Left lung (tissue), 14 donors: ENCODE measurements at places on chromosomes 7 and 10. TPM values are rescaled to one million over a fixed set of nuclear protein-coding genes. Genes with fewer than 3 reads are reported as not detected.

Gene HTRA1
- 124 TPM for total RNA-seq

Gene TMEM178B
- 0.16 TPM for total RNA-seq

Gene TMEM213
- total RNA-seq: 0.05 TPM

Gene PNLIP
- total RNA-seq: not detected

Gene GJD4
- total RNA-seq: not detected

Gene EIF3B
- 91.4 TPM for total RNA-seq

GRCh38 chr7:122887198-122887597, 938 bp upstream of the CADPS2 start:
- H3K4me3 ChIP-seq: peak overlapping the region; percentile 71
- peak overlapping the region; percentile 92 for H3K27ac ChIP-seq
- peaks cover 41% of the 10 kb centered on the region for H3K27me3 ChIP-seq
- peak; percentile 80 for DNase-seq
- H3K4me1 ChIP-seq: peaks cover 9% of the 10 kb centered on the region

- H3K27me3 ChIP-seq: no peaks in the 10 kb centered on the region
- peaks cover 89% of the 10 kb centered on the region for H3K4me1 ChIP-seq
- DNase-seq: no peak
- H3K27ac ChIP-seq: peak overlapping the region; percentile 53
Observed at GRCh38 chr10:6091630-6092029, 2.8 kb downstream of the RBM17 start.

GRCh38 chr7:47936323-47936722, 11.9 kb downstream of the PKD1L1 start:
- H3K4me1 ChIP-seq: peaks cover 16% of the 10 kb centered on the region
- no peak for DNase-seq
- H3K27ac ChIP-seq: no peak overlapping the region
- H3K4me3 ChIP-seq: no peak overlapping the region
- no peaks in the 10 kb centered on the region for H3K27me3 ChIP-seq
- H3K36me3 ChIP-seq: no peaks in the 10 kb centered on the region

GRCh38 chr7:41554481-41554880, 148.4 kb downstream of the INHBA start:
- H3K4me3 ChIP-seq: no peak overlapping the region
- no peak overlapping the region for H3K27ac ChIP-seq
- no peak for DNase-seq
- no peaks in the 10 kb centered on the region for H3K4me1 ChIP-seq
- no peaks in the 10 kb centered on the region for H3K36me3 ChIP-seq

DNA sequence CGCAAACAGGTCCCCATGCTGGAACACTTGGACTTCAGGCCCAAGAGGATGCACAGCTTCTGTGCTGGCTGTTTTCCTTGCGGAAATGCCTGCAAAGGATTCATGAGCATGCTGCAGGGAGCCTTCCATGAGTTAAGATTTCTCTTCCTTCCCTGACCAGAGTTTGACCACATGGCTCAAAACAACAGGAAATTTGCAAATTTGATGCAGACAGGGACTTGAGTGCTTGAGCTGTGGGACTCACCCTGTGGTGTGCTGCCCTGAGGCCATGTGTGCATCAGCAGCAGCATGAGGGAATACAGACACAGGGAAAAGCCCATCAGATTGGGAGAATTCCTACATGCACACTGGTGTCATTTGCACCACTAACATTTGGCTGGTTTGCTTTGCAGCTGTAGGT, 195.4 kb downstream of the CDC14C start:
- H3K36me3 ChIP-seq: no peaks in the 10 kb centered on the region
- no peaks in the 10 kb centered on the region for H3K4me1 ChIP-seq
- no peak for DNase-seq
- no peaks in the 10 kb centered on the region for H3K27me3 ChIP-seq
- H3K27ac ChIP-seq: no peak overlapping the region
- no peak overlapping the region for H3K4me3 ChIP-seq

DNA sequence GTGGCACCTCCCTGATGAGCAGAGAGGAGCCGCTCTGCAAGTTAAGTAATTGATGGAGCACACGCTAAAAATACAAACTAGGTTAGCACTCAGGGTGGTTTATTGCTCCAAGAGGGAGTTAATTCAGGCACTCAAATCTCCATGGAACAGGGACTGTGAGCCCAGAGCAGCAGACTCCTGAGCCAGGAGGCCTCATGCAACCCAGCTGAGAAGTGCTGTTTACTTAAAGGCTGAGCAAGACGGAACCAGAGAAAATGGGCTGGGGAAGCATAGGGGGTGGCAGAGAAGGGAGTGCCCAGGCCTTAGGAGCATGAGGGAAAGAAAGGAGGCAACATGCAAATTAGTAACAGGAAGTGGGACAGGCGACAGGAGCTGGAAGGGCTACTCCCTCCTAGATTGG, 174.1 kb downstream of the KCNMA1 start:
- H3K4me3 ChIP-seq: no peak overlapping the region
- H3K36me3 ChIP-seq: no peaks in the 10 kb centered on the region
- H3K4me1 ChIP-seq: no peaks in the 10 kb centered on the region
- H3K27ac ChIP-seq: no peak overlapping the region
- no peak for DNase-seq

- no peak overlapping the region for H3K27ac ChIP-seq
- no peak for DNase-seq
- no peak overlapping the region for H3K4me3 ChIP-seq
- H3K36me3 ChIP-seq: no peaks in the 10 kb centered on the region
- H3K4me1 ChIP-seq: no peaks in the 10 kb centered on the region
Observed at GRCh38 chr7:146053492-146053891, 63.1 kb upstream of the CNTNAP2 start.

GRCh38 chr7:90946730-90947501, 317.3 kb upstream of the FZD1 start:
- no peak overlapping the region for H3K27ac ChIP-seq
- no peak overlapping the region for H3K4me3 ChIP-seq
- no peaks in the 10 kb centered on the region for H3K27me3 ChIP-seq
- H3K4me1 ChIP-seq: no peaks in the 10 kb centered on the region
- no peak for DNase-seq

GRCh38 chr10:36789974-36790373, 335.4 kb upstream of the ANKRD30A start:
- H3K27me3 ChIP-seq: no peaks in the 10 kb centered on the region
- H3K4me3 ChIP-seq: no peak overlapping the region
- DNase-seq: no peak
- no peaks in the 10 kb centered on the region for H3K4me1 ChIP-seq
- no peak overlapping the region for H3K27ac ChIP-seq

GRCh38 chr10:18140957-18141845, 977 bp downstream of the CACNB2 start:
- H3K4me1 ChIP-seq: peaks cover 18% of the 10 kb centered on the region
- DNase-seq: peak; percentile 37
- H3K27me3 ChIP-seq: peaks cover 18% of the 10 kb centered on the region

DNA sequence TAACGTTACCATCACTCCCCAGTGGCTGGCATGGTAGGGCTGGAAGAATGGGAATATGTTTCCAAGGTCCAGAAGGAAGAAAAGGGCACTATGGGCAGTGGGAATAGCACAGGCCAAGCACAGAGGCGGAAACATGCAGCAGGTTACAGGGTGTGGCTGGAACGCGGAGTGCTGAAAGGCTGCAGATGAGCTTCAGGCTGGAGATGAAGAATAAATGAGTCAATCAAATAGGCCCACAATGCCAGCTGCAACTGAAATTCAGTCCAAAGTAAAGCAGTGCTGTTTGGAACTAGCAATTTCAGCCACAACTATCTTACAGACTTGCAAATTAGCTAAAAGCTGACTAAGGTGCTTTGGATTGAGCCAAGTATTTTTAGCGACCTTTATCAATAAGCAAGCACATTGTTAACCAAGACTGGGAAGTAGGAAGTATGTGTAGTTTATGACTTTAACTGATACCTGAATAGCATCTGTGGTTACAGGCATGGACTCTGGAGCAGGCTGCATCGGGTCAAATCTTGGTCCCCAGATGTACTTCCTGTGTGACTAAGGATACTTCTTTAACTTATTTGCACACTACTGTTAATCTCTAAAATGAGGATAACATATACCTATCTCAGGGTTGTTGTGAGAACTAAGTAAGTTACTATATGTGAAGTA, 77.5 kb upstream of the CTTNBP2 start:
- H3K4me1 ChIP-seq: no peaks in the 10 kb centered on the region
- DNase-seq: no peak
- no peaks in the 10 kb centered on the region for H3K36me3 ChIP-seq
- H3K4me3 ChIP-seq: no peak overlapping the region
- no peaks in the 10 kb centered on the region for H3K27me3 ChIP-seq

DNA sequence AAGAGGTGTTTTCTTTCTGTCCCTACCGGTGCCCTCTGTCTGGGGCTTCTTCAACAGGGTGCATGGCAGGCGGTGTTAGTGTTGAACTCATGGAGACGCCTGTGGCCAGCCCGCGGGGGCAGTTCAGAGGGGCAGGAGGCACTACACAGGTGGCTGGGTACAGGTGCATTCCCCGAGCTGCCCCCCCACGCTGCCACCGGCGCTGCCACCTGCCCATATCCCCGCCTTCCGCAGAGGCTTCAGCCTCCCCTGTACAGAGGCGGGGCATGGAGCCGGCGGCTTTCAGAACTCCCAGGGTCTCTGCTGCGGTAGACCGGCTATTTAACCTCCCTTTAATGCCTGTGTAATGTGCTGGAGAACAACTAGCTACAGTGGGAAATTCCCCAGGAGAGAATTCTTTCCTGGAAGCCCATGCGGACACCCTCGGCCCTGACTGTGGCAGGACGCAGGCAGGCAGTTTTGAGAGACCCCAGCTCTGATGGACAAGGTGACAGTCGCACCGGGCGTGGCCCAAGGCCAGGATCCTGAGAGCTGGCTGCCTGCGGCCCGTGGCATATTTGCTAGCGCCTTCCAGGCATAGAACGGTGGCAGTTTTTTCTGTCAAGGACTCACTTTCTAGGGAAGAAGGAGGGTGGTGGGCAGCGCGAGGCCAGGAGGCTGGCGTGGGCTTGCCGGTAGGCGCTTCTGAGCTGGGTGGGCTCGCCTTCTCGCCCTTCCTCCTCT, 53.7 kb upstream of the ZNF32 start:
- no peaks in the 10 kb centered on the region for H3K27me3 ChIP-seq
- no peak overlapping the region for H3K27ac ChIP-seq
- no peaks in the 10 kb centered on the region for H3K36me3 ChIP-seq
- no peak for DNase-seq
- no peak overlapping the region for H3K4me3 ChIP-seq
- no peaks in the 10 kb centered on the region for H3K4me1 ChIP-seq
